Upper lobe of left lung (tissue), 6 donors: ENCODE measurements at places on chromosomes 16 and 17. TPM values are rescaled to one million over a fixed set of nuclear protein-coding genes. Genes with fewer than 3 reads are reported as not detected.

DNA sequence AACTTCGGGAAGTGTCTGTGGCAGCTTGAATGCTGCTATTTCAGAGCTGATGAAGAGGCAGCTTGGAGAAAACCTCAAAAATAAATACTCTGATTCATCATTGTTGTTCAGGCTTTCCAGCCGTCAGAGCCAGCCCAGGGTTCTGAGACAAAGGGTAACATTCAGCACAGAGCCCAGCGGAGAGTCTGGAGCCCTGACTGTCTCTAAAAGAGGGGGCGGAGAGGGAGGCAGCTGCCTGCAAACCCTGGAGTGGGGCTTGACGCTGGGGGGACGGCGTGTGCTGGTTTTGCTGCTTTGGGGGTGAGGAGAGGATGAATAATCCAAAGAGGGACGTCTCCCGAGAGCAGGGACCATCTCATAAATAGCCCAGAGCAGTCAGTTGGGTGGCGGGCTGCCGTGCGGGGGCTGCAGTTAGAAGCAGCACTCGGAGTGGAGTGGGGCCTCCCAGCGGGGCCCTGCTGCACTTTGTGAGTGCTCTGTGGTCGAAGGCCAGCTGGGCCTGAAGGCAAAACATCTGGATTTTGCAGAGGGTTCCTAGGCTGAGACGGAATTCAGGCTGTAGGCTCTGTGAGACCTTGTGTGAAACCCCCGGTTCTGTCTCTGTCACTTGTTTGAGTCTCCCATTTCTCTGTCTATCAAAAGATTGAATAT, 237.8 kb downstream of the PRKCA start:
- no peaks in the 10 kb centered on the region for H3K4me1 ChIP-seq
- peak; percentile 73 for DNase-seq

DNA sequence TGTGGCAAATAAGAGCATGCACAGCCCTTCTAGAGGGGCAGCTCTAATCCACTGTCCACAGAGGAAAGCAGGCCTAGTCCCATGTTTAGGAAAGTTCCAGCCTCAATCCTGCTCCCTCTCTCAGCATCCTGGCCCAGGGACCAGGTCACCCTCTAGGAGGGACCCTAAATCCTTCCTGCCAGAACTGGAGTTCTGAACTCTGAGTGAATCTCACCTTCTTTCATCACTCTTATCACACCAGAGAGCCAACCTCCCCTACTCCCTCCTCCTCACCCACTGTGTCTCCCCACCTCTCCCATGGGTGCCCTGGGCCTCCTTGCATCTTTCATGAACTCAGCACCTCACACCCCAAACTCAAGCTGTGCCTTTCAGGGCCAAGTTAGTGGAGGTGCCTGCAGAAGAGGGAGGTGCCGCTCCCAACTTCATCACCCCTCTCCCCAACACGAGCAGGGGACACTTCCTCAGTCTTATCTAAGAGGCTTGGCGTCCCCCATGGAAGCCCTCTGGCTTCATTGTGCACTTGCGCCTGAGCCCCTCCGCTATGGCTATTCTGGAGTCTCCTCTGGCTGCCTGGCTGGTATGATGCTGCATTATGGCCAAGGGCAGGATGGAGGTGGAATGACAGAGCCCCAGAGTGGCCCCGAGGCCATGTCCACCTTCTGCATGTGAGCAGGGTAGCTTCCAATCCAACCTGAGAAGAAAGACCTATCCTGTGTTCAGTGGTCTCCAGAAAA, 31.7 kb downstream of the PIK3R6 start:
- H3K27me3 ChIP-seq, result no peaks in the 10 kb centered on the region
- H3K4me1 ChIP-seq, result no peaks in the 10 kb centered on the region
- no peaks in the 10 kb centered on the region for H3K36me3 ChIP-seq
- no peak overlapping the region for H3K27ac ChIP-seq
- DNase-seq, result no peak
- H3K4me3 ChIP-seq, result no peak overlapping the region

DNA sequence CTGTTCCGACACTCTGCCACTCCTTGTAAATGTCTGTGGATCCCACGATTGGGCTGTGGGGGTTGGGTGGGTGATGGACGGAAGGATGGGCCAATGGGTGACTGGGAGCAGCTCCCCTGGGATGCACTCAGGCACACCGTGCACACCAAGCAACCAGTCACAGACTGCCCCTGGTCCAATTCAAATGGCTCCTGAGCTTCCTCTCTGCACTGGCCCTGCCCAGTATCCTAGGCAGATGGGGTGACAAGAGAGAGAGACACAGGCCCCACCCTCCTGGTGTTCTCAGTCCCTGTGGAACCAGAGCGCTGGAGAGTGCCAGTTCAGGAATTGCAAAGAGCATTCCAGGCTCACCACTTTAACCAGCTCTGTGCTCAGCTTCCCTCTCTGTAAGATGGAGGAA, 32.8 kb downstream of the BEAN1 start:
- no peaks in the 10 kb centered on the region for H3K4me1 ChIP-seq
- H3K27ac ChIP-seq, result no peak overlapping the region
- H3K27me3 ChIP-seq, result no peaks in the 10 kb centered on the region
- no peak overlapping the region for H3K4me3 ChIP-seq

DNA sequence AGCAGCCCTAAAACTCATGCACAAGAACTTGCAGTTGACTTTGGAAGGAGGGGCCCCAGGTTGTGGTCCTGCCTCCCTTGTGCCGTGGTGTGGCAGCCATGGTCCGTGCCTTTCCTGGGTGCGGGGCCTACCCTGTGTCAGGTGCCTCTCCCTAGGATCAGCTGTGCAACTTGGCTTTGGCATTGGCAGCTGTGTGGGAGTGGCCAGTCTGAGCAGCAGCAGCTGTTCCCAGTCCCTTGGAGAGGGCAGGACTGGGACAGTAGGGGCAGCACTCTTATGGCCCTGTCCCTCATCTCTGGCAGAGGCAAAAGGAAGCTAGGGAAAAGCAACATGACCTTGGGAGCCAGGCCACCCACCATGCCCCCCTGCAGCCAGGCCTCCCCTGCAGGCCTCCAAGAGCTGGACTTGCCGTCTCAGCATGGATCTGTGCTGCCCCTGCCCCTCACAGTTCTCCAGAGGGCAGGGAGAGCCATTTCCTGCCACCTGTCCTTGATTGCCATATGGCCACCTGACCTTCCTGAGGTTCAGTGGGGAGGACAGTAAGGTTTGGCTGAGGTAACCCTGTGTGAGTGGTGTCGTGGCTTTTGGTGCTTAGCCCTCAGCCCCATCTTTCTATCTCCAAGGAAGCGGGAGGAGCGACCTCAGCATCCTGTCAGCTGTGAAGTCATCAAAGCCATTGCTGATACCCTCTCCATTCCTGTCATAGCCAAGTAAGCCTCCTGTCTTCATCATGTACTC, 15.5 kb upstream of the NFATC3 start:
- peak; percentile 77 for DNase-seq
- no peak overlapping the region for H3K4me3 ChIP-seq
- H3K4me1 ChIP-seq, result peaks cover 48% of the 10 kb centered on the region
- no peaks in the 10 kb centered on the region for H3K27me3 ChIP-seq

DNA sequence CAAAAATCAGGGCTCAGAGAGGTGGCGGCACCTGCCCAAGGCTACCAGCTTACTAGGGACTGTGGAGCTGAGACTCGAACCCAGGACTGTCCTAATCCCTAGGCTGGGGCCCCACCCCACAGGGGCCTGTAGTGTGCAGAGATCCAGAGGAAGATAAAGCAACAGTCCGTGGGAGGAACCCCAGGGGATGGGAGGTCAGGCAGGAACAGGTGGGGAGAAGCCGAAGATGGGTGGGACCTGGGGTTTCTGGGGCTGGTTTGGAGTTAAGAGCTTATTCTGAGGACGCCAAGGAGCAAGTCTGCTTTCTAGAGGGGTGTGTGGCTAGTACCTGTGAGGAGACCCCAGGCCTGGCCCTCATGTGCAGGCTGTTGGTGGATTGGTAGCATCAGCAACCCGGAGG, 14.9 kb downstream of the C16orf74 start:
- H3K4me3 ChIP-seq, result no peak overlapping the region
- H3K27me3 ChIP-seq, result no peaks in the 10 kb centered on the region
- no peak for DNase-seq
- H3K27ac ChIP-seq, result no peak overlapping the region
- no peaks in the 10 kb centered on the region for H3K36me3 ChIP-seq
- H3K4me1 ChIP-seq, result no peaks in the 10 kb centered on the region

DNA sequence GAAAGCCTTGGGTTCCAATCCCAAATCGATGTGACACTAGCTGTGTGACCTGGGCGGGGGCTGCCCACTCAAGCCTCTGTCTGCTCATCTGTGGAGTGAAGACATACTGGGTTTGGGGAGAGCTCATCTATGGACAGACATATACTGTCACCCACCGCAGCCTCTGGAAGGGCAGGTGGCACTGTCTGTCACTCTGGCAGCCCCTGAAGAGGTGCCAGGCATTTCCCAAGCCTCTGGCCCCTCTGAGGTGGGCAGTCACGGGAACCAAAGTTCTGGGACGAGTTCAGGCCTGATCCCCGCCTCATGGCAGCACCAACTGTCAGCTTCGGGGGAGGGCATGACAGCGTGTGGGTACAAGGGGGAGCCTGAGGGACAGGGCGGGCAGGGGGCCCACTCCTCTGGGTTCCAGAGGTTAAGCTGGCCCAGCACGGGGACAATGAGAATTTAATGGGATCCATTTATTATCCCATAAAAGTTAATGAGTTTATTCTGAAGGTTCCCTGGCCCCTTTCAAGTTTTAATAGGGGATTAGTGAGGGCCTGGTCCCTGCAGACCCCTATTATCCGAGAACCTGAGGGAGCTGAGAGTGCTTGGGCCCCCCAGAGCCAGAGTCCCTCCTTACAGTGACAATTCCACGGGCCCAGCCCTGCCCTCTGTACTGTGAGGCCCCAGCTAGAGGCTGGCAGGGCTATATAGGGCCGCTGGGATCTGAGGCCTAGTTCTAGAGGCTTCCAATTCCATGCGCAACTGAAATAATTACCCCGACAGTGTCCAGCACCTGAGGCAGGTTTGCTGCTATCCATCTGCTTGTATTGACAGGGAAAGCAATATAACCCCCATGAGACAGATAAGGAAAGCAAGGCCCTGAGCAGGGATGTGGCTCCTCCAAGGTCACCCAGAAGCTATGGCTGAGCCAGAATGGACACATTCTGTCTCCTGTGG, 18.8 kb downstream of the SEZ6 start:
- no peak overlapping the region for H3K4me3 ChIP-seq
- H3K27ac ChIP-seq, result no peak overlapping the region
- no peaks in the 10 kb centered on the region for H3K27me3 ChIP-seq
- peaks cover 20% of the 10 kb centered on the region for H3K4me1 ChIP-seq
- DNase-seq, result no peak

DNA sequence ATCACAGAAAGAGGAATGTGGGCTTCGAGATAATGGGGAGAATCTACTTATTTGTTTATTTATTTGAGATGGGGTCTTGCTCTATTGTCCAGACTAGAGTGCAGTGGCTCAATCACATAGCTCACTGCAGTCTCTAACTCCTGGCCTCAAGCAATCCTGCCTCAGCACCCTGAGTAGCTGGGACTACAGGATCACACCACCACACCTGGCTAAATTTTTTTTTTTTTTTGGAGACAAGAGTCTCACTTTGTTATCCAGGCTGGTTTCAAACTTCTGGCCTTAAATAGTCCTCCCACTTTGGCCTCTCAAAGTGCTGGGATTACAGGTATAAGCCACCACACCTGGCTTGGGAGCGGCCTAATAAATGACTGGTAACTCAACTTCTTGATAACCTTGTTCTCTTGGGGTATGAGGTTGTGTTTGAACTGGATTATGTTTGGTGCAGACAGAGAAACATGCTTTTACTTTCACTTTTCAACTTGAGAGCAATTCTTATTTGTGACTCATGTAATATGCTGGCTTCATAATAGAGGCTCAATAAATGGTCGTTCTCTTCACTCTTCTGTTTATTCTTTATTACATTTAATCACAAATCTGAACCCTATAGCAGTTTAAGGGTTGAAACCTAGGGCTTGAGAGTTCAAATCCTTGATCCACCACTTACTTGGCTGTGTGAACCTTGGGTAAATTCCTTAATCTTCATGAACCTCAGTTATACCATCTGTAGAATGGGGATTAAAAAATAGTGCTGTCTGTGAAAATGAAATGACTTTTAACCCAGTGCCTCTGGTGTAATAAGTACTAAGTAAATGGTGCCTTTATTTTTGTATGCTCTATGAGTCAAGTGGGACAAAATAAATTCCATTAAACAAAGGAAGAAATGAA, 129.1 kb upstream of the HS3ST2 start:
- DNase-seq, result no peak
- no peak overlapping the region for H3K27ac ChIP-seq

DNA sequence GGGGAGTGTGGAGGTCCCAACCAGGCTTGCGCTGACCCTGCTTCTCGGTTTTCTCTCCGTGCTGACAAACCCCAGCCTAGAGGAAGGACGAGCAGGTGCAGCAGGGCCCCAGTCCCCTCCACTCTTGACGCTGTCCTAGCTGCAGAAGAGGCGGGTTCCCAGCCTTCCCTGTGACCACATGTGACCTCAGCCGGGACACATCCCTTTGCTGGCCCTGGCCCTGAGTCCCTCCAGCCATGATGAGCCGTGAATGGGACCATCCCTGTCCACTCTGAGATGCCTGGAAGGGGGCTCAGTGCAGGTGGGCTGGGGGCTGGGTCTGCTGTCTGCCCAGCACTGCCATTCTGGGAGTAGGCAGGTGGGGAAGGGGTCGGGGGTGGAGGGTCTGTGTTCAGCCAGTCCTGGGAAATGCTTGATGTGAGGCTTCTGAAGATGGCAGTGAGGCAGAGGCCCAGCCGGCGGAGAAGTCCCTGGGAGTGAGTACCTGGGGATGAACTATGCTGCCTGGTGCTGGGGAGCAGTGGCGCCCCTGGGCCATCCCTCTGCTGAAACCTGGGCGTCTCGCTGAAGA, 1.9 kb upstream of the TUBB3 start:
- H3K27ac ChIP-seq, result no peak overlapping the region
- DNase-seq, result no peak
- peak overlapping the region; percentile 61 for H3K4me3 ChIP-seq

DNA sequence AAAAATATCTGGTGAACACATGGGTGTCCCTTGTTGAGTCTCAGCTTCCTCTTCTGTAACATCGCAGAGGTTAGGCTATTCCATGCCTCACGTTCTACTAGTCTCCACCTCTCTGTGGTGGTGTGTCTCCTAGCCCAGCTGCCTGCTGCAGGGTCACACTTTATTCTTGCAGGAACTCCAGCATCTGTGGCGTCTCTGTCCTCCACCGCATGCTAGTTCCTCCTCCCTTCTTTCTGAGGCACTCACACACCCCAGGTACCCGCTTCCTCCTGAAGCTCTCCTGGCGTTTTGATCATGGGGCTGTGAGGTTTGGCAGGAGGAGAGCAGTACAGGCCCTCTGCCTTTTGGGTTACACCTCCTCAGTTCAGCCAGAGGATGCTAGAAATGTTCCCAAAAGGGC, 9.9 kb upstream of the TEX2 start:
- H3K27ac ChIP-seq, result no peak overlapping the region
- H3K4me3 ChIP-seq, result no peak overlapping the region
- no peaks in the 10 kb centered on the region for H3K36me3 ChIP-seq
- DNase-seq, result no peak
- H3K27me3 ChIP-seq, result no peaks in the 10 kb centered on the region

CCT6B gene
- total RNA-seq, result 0.67 TPM

SLC25A11 gene
- 37.5 TPM for total RNA-seq

MYH8 gene
- not detected for total RNA-seq

DRG2 gene
- 38.8 TPM for total RNA-seq
